Thyroid gland (tissue), 4 donors: ENCODE measurements at places on chromosomes 7 and 10. TPM values are rescaled to one million over a fixed set of nuclear protein-coding genes. Genes with fewer than 3 reads are reported as not detected.

The PLCE1 gene
- 19.7 TPM for total RNA-seq

The RADIL gene
- 7.1 TPM for total RNA-seq

The SYT15 gene
- 5.0 TPM for total RNA-seq

The SEMA3D gene
- 65.8 TPM for total RNA-seq

The CYCS gene
- total RNA-seq: 35.3 TPM

The TAS2R5 gene
- 3.8 TPM for total RNA-seq

The CLRN3 gene
- total RNA-seq: not detected

The VAX1 gene
- total RNA-seq: not detected

The FAM180A gene
- 5.0 TPM for total RNA-seq

The NKX1-2 gene
- not detected for total RNA-seq

The TMEM176A gene
- total RNA-seq: 8.4 TPM

The RET gene
- total RNA-seq: 0.27 TPM

The CFAP69 gene
- 73.8 TPM for total RNA-seq

The LIPK gene
- not detected for total RNA-seq

The AP4M1 gene
- total RNA-seq: 26.6 TPM

The MSMB gene
- total RNA-seq: not detected

The GLI3 gene
- 10.1 TPM for total RNA-seq

The TRIM56 gene
- total RNA-seq: 36.4 TPM

The SFTPA1 gene
- not detected for total RNA-seq

The MYPN gene
- not detected for total RNA-seq

The LRWD1 gene
- total RNA-seq: 20.1 TPM

The SPDYE5 gene
- total RNA-seq: not detected

The PIK3AP1 gene
- 13.6 TPM for total RNA-seq

The ZNF282 gene
- total RNA-seq: 18.5 TPM

The ATP5MK gene
- total RNA-seq: 256 TPM

The CFAP70 gene
- total RNA-seq: 11.3 TPM

The LIPM gene
- not detected for total RNA-seq

The ANKRD2 gene
- total RNA-seq: not detected

The MYH16 gene
- total RNA-seq: not detected

The KCP gene
- 0.93 TPM for total RNA-seq
